ENCODE measurements at places on chromosomes 6 and 20. TPM values are rescaled to one million over a fixed set of nuclear protein-coding genes. Genes with fewer than 3 reads are reported as not detected.

DNA sequence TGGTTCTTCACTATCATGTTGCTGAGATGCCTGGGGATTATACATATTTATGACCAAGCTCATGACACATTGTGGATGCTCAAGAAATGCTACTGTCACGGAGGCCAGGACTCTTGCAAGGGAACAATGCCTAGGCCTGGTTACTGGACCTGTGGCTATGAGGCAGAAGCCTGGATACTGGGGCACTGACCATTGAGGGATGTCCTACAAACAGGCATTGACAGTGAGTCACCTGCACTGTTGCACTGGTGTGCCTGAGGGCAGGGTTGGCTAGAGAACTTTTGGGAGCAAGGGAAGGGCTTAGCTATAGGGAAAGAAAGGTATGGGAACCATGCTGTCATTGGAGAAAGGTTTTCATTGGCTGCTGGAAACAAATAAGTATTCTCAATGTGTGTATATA lies 313.1 kb upstream of the SUPT3H start:
- H3K27ac ChIP-seq = no peak overlapping the region
- H3K4me1 ChIP-seq = no peaks in the 10 kb centered on the region
- no peaks in the 10 kb centered on the region for H3K36me3 ChIP-seq
- no peak for DNase-seq

GRCh38 chr6:146813554-146813953 lies 214.8 kb downstream of the ADGB start:
- H3K36me3 ChIP-seq = no peaks in the 10 kb centered on the region
- no peak overlapping the region for H3K27ac ChIP-seq
- no peaks in the 10 kb centered on the region for H3K4me1 ChIP-seq
- H3K4me3 ChIP-seq = no peak overlapping the region
- no peaks in the 10 kb centered on the region for H3K27me3 ChIP-seq

DNA sequence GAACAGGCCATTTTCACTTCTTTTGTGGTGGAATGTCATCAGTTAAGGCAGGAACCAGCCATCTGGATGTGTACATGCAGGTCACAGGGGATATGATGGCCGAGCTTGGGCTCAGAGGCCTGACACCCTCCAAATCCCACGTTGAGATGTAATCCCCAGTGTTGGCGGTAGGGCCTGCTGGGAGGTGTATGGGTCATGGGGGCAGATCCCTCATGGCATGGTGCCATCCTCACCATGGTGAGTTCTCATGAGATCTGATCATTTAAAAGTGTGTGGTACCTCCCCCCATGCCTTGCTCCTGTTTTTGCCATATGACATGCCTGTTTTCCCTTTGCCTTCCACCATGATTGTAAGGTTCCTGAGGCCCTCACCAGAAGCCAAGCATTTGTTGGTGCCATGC lies 26.8 kb downstream of the WDR27 start:
- DNase-seq = no peak
- H3K4me3 ChIP-seq = no peak overlapping the region
- no peaks in the 10 kb centered on the region for H3K4me1 ChIP-seq
- no peaks in the 10 kb centered on the region for H3K36me3 ChIP-seq
- no peaks in the 10 kb centered on the region for H3K27me3 ChIP-seq

GRCh38 chr6:73969971-73970970 lies 274.3 kb downstream of the CD109 start:
- H3K4me1 ChIP-seq = peaks cover 11% of the 10 kb centered on the region
- no peaks in the 10 kb centered on the region for H3K27me3 ChIP-seq
- no peak for DNase-seq

- no peaks in the 10 kb centered on the region for H3K36me3 ChIP-seq
- H3K4me1 ChIP-seq = peaks cover 6% of the 10 kb centered on the region
- no peak overlapping the region for H3K27ac ChIP-seq
- DNase-seq = no peak
- no peaks in the 10 kb centered on the region for H3K27me3 ChIP-seq
Measured at GRCh38 chr20:57410398-57410920, 19.3 kb downstream of the RBM38 start.

Gene GNMT
- 1.7 TPM for total RNA-seq

- H3K4me1 ChIP-seq = no peaks in the 10 kb centered on the region
- no peaks in the 10 kb centered on the region for H3K27me3 ChIP-seq
- H3K4me3 ChIP-seq = no peak overlapping the region
- DNase-seq = no peak
Measured at GRCh38 chr20:36158160-36158741, 3.7 kb downstream of the EPB41L1 start.

DNA sequence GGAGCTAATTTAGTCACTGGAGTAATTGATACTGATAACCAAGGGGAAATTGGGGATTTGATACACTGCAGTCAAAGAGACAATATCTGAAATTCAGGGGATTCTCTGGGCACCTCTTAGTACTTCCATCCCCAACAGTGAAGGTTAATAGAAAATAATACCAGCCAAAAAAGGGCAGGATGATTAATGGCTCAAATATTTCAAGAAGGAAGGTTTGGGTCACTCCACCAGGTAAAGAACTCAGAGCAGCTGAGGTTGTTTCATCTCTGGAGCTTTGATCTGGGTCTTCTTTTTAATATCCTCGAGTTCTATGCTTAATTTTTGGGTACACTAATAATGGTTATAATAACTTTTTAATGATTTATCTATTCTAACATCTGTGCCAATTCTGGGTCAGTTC lies 70.8 kb downstream of the CDKAL1 start:
- H3K36me3 ChIP-seq = no peaks in the 10 kb centered on the region
- no peak overlapping the region for H3K4me3 ChIP-seq
- no peaks in the 10 kb centered on the region for H3K4me1 ChIP-seq
- H3K27ac ChIP-seq = no peak overlapping the region

DNA sequence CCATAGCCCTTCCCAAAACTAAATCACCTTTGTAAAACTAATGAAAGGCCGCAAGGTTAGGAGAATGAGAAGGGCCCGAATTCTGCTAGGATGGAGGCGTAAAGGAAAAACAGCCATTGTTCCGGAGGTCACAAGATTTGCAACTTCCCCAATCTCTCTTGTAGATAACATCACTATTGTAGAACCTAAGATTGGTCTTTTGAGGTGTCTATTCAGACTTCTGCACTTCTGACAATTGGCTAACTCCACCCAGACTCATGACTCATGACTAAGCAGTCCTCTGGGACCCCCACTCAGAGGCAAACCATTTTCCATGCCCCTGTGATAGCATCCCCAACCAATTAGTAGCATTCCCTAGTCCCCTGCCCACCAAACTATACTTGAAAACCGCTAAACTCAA lies 210.5 kb upstream of the SHLD1 start:
- H3K4me1 ChIP-seq = no peaks in the 10 kb centered on the region
- no peak overlapping the region for H3K4me3 ChIP-seq
- no peak for DNase-seq
- H3K27me3 ChIP-seq = no peaks in the 10 kb centered on the region
- no peaks in the 10 kb centered on the region for H3K36me3 ChIP-seq

- no peaks in the 10 kb centered on the region for H3K4me1 ChIP-seq
- no peak overlapping the region for H3K4me3 ChIP-seq
- no peak for DNase-seq
- H3K27me3 ChIP-seq = no peaks in the 10 kb centered on the region
- no peaks in the 10 kb centered on the region for H3K36me3 ChIP-seq
Measured at GRCh38 chr6:122580737-122581136, 29.5 kb upstream of the PKIB start.

DNA sequence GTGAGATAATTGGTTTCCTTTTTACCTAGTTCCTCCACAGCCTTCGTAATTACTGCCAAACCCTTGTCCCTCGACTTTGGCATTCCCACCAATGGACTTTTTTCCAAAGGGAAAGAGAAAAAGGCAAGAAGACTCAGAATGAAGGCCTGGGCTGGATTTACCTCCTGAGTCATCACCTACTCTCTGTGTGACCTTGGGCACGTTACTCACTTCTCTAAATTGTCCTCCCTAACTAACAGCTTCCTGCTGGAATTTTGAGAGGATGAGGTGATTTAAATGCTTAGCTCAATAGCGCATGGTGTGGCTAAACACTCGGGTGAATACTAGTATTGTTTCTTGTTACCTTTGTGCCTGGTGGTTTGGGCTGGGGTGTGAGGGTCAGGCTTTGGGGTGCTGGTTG lies 146.6 kb downstream of the DHX35 start:
- H3K27me3 ChIP-seq = no peaks in the 10 kb centered on the region
- no peak for DNase-seq
- H3K4me1 ChIP-seq = no peaks in the 10 kb centered on the region
- H3K36me3 ChIP-seq = no peaks in the 10 kb centered on the region
- H3K27ac ChIP-seq = no peak overlapping the region
- no peak overlapping the region for H3K4me3 ChIP-seq

GRCh38 chr6:118696271-118696670 lies 44.9 kb upstream of the CEP85L start:
- no peaks in the 10 kb centered on the region for H3K4me1 ChIP-seq
- DNase-seq = no peak
- H3K36me3 ChIP-seq = no peaks in the 10 kb centered on the region
- no peak overlapping the region for H3K4me3 ChIP-seq

GRCh38 chr20:37455659-37456058 lies 65.4 kb upstream of the NNAT start:
- no peak overlapping the region for H3K4me3 ChIP-seq
- H3K36me3 ChIP-seq = no peaks in the 10 kb centered on the region
- no peak for DNase-seq
- no peaks in the 10 kb centered on the region for H3K4me1 ChIP-seq
- no peak overlapping the region for H3K27ac ChIP-seq

DNA sequence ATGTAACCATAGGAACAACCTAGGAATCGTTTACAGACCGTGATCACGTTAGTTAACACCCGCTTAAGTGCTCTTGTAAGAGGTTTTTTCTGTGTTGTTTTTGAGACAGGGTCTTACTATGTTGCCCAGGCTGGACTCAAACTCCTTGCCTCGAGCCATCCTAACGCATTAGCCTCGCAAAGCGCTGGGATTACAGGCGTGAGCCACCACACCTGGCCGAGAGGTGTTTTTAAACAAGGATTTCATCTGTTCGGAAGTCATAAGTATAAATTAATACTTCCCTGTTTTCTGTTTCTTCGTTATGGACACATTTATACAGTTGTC lies 727 bp downstream of the MRS2 start:
- H3K27ac ChIP-seq = peak overlapping the region; percentile 77
- H3K4me3 ChIP-seq = peak overlapping the region; percentile 89
- no peaks in the 10 kb centered on the region for H3K4me1 ChIP-seq

Gene LY6G5B
- total RNA-seq = 1.0 TPM

Gene ULBP2
- 0.34 TPM for total RNA-seq

GRCh38 chr20:61561111-61561830 lies 309.2 kb downstream of the CDH4 start:
- DNase-seq = no peak
- no peak overlapping the region for H3K27ac ChIP-seq
- H3K36me3 ChIP-seq = no peaks in the 10 kb centered on the region

Gene HLA-DQA1
- total RNA-seq = 14.4 TPM

Gene ERMARD
- total RNA-seq = 13.5 TPM

GRCh38 chr20:24998121-24998520 lies 5.6 kb upstream of the APMAP start:
- peaks cover 9% of the 10 kb centered on the region for H3K4me1 ChIP-seq
- no peaks in the 10 kb centered on the region for H3K36me3 ChIP-seq
- H3K27ac ChIP-seq = no peak overlapping the region
- DNase-seq = no peak

DNA sequence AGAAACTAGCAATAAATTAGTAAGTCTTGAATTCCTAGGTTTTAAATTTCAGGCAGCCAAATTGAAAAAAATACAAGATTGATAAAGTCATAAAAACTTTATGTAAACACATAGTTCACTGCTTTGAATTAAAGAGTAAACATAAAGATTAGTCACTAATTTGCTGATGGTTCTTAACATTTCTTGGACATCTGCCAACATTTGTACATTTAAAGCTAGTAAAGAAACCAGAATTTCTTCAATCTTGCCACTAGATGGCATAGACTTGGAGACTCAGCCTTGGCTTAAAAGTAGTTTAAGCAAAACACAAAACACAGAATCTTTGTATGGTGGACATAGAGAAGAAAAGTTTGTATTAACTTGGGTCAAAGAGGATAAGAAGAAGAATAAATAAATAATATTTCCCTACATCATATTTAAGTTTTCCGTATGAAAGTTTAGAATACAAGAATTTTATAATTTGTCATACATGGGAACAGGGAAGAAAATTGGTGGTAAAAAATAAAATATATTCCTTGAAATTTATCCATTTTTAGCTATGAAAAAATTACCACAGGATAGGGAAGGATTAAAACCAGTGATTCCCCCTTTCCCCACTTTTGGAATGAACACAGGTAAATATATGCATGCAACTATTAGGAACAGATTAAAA lies 41.7 kb upstream of the FAM135A start:
- H3K4me1 ChIP-seq = no peaks in the 10 kb centered on the region
- no peaks in the 10 kb centered on the region for H3K27me3 ChIP-seq
- no peaks in the 10 kb centered on the region for H3K36me3 ChIP-seq
- no peak for DNase-seq
- no peak overlapping the region for H3K27ac ChIP-seq

Gene CCM2L
- total RNA-seq = 6.9 TPM

Gene DPPA5
- not detected for total RNA-seq

Gene ZNF292
- total RNA-seq = 153 TPM

Gene LSM2
- total RNA-seq = 61.6 TPM

Gene OR11A1
- total RNA-seq = not detected

Gene RPS10
- 1,905 TPM for total RNA-seq

- no peaks in the 10 kb centered on the region for H3K27me3 ChIP-seq
- H3K36me3 ChIP-seq = no peaks in the 10 kb centered on the region
- no peak overlapping the region for H3K27ac ChIP-seq
- H3K4me1 ChIP-seq = no peaks in the 10 kb centered on the region
Measured at GRCh38 chr6:12577124-12577850, 139.3 kb upstream of the PHACTR1 start.

Gene SLC22A3
- 39.2 TPM for total RNA-seq

- H3K4me1 ChIP-seq = no peaks in the 10 kb centered on the region
- H3K36me3 ChIP-seq = no peaks in the 10 kb centered on the region
- no peaks in the 10 kb centered on the region for H3K27me3 ChIP-seq
- no peak overlapping the region for H3K4me3 ChIP-seq
- no peak overlapping the region for H3K27ac ChIP-seq
- no peak for DNase-seq
Measured at GRCh38 chr6:118860880-118861279, 33.1 kb upstream of the ASF1A start.

Gene ETV7
- total RNA-seq = not detected

Gene RBPJL
- not detected for total RNA-seq

DNA sequence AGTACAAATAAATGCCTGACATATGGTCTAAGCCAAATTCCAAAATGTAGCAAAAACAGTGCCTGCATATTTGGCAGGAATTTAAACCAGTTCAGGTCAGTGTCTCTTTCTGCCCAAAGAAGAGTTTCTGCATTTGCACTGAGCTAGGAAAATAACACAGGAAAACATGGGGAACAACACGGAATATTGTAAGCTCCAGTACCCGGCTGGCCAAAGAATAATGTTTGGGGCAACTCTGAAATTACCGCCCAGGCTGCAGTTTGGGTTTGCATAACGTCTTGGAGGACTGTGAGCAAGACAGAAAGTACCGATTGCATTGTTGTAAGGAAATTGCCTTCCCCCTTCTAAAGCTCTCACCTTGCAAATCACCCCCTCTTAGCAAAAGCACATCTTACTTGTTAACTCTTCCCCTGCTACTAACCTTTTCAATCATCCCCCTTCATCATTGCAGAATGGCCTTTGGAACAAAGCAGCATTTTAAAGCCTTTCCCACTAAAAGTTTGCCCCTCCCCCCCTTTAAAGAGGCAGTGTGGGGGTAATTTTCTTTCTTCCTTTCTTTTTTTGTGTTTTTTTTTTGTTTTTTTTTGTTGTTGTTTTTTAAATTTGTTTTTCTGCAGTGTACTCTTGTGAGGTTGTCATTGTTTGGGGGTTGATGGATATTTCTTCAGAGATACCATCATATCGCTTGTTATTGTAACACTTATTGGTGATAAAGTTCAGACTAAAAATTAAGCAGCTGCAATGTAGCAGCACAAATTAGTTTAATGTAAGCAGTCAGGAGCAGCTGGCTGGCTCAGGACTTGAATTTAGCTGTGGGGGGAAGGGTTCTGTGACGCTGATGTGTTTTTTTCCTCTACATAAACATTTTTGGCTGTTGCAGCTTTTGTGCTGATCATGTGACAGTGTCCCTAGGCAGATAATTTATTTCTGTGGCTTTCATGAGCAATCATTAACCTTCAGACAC lies 100.0 kb upstream of the CITED2 start:
- no peaks in the 10 kb centered on the region for H3K27me3 ChIP-seq
- peaks cover 11% of the 10 kb centered on the region for H3K4me1 ChIP-seq

All from uterus (tissue), 4 donors.